Stimulated activated CD8-positive, alpha-beta memory T cell treated with anti-CD3 and anti-CD28 coated beads, Interleukin-4, amount 100 ng/mL, for 4 hours (primary cell): ENCODE measurements at places on chromosomes 5 and 9.

GRCh38 chr5:125326150-125326510 lies 579.7 kb upstream of the ZNF608 start:
- no peak for DNase-seq

DNA sequence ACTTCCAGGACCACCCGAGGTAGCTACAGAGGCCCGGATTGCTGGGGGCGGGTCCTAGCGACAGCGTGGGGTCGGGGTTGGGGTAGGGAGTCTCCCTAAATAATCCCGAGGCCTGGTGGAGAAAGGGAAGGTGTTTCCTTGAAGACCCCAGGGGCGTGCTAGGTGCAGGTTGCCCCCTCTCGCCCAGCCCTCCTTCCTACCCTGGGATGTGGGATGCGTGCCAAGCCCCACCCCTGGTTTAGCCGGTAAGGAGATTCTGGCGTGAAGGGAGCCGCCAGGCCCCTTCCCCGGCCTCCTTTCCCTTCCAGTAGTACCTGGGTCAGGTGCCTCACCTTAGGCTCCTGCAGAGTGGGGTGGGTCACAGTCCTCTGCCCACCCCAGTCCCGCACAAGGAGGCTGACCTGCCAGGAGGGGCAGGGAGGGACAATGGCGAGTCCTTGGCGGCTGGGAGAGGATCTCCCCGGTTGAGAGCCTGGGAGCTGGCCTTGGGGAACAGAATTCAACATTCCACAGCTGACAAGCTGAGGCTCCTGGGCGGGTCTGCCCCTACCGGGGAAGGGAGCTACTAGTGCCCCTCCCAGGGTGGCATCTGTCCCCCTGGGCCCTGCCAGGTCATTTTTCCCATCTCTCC lies 674 bp downstream of the TSPAN17 start:
- no peak for DNase-seq

GRCh38 chr5:154278186-154278585 lies 87.7 kb downstream of the GALNT10 start:
- DNase-seq: no peak

DNA sequence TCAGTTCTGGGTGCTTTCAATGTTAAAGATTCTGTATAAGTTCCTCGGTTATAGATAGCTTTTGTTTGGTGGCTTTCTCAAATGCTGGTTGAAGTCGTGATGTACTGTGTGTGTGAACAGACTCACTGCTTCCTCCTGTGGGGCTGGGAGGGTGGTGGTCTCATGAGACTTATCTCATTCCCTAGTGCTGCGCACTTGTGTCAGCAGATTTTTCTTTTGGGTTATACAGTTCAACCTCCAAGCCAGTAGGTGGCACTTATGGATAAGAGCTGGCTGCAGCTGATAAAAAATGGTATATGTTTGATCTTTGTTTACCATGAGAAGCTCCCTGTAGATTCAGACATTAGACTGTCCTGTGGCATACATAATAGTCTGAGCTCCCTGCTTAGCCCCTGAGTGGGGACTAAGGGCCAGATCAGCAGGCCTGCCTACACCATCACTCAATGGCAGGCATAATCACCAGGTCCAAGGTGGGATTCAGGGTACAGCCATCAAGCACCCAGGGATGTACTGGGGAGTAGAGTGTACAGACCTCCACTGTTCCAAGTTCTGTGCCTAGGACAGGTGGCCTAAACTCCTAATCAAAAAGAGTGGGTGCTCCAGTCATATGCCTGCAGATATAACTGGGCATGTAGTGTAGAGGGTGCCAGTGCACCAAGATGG lies 174.2 kb downstream of the OXCT1 start:
- no peak for DNase-seq

GRCh38 chr9:93320591-93321219 lies 130.8 kb upstream of the FAM120A start:
- DNase-seq: no peak

DNA sequence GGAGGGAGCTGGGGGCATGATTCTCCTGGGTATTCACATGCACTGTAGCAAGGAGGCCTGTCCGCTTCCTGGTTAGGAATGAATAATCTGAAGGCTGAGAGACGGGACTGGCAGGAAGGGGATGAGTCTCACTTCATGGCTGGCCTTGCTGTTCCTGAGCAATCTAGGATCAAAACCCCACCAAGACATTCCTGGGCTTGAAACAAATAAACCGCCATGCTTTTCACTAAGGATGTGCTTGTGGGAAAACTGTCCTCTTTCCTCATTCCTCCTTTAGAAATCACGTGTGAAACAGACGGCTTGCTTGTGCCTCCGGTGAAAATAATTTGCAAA lies 132.8 kb downstream of the MACROH2A1 start:
- no peak for DNase-seq

DNA sequence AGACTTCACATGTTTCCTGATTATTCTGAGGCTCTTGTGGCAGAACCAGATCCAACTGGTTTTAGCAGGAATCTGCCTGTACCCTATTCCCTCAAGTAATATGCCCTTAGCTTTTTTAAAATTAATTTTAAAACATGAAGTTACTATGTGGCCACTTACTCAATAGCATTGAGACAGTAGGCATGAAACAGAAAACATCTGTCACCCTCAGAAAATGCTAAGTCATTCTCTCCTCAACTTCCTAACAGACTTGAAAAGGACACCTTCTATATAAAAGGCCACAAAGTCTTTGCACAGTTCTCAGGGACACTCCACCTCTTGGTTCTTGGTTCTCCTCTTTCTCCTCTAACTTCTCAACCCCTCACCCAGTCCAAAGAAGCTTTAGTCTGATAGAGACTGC lies 277.8 kb downstream of the RAB3C start:
- DNase-seq: no peak

GRCh38 chr5:59356813-59357380 lies 536.6 kb downstream of the PDE4D start:
- DNase-seq: no peak

DNA sequence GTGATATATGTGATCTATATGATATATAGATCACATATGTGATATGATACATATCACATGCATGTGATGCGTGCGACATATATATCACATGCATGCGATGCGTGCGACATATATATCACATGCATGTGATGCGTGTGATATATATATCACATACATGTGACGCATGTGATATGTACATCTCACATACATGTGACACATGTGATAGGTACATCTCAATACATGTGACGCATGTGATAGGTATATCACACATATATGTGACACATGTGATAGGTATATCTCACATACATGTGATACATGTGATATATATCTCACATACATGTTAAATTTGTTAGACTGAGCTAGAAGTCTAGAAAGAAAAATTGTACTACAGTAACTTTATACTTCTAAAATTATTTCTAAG lies 1095.9 kb downstream of the EFNA5 start:
- DNase-seq: no peak

DNA sequence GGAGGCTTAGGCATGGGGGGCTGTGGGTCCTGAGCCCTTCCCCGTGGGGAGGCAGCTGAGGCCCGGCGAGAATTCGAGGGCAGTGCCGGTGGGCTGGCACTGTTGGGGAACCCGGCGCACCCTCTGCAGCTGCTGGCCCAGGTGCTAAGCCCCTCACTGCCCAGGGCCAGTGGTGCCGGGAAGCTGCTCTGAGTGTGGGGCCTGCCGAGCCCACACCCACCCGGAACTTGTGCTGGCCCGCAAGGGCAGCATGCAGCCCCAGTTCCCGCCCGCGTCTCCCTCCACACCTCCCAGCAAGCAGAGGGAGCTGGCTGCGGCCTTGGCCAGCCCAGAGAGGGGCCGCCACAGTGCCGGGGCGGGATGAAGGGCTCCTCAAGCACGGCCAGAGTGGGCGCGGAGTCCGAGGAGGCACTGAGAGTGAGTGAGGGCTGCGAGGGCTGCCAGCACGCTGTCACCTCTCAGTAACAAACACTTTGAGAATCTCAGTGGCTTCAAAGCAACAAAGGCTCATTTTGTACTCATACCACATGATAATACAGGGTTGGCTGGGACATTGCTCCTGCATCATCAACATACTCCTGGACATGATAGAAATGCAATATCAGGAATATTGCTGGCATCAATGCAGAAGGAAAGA lies 265.7 kb upstream of the ANKRD55 start:
- DNase-seq: no peak

DNA sequence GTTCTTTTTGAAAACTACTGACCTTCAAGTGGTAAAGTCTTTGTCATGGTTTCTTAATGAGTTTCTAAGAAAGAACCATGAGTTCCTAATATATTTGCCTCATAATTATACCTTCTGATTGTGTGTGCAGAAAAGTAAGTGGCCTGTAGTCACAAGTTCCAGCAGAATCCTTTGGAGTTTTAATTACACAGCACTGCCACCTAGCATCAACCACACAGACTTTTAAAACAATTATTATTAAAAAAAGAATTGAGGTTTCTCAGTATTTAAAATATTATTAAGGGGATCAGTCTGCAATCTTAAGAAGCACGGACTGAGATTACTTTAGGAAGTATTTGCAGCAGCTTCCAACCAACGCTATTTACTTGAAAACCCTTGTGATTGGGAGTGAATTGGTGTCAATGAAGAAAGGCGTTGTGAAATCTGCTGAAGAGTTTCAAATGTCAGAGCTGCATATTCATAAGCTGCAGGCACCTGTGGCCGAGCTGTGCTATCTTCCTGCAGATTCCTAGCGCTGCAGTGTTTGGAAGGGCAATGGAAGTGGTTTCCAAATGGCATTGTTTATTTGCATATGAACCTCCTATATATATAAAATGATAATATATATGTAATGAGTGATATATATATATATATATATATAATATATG lies 1074.2 kb upstream of the WWC1 start:
- DNase-seq: no peak

- no peak for DNase-seq
Observed at GRCh38 chr5:37834542-37835379, 5.1 kb downstream of the GDNF start.

DNA sequence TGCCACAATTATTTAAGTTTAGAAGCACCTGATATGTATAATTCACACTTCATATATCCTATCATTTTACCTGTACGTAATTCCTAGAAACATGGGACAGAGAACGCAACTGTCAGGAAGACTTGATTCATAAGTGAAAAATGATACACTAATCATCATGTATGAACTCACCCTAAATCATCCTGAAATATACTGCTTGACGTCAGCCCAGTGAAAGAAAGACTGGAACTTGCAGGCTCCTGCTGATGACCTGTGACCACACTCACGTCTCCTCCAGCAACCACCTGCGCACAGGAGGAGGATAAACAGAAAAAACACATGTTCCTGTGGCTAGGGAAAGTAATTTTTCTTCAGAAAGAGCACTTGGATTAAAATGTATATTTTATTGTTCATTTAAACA lies 169.7 kb downstream of the MPDZ start:
- DNase-seq: no peak

DNA sequence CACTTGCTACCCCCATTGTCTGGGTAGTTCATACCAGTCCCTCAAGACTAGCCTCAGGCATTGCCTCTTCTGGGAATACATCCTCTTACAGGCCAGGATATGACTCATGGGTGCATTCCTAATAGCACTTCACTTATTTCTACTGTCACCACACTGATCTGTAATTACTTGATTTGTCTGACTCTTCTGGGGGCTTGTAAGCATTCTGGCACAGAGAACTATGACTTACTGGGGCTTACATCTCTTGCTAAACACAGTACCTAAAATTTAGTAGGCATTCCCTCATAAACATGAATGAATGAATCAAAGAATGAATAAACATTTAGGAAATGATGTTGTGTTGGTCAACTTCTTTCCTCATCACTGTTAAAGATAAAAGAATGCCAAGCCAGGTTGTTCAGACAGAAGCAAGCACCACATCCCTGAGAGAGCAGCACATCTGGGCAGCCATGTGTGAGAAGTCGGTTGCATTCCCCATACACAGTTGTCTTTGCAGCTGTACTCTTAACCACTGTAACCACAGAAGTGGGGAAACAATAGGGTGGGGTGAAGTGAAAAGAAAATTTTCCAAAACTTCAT lies 27.6 kb downstream of the IL7R start:
- DNase-seq: no peak

- DNase-seq: no peak
Observed at GRCh38 chr5:5969942-5970483, 408.3 kb downstream of the MED10 start.

GRCh38 chr9:111366978-111367377 lies 37.0 kb upstream of the OR2K2 start:
- no peak for DNase-seq

- no peak for DNase-seq
Observed at GRCh38 chr9:38316166-38316780, 76.2 kb upstream of the ALDH1B1 start.

GRCh38 chr9:37715991-37716505 lies 37.6 kb upstream of the TRMT10B start:
- no peak for DNase-seq

GRCh38 chr5:82635561-82636288 lies 357.6 kb upstream of the RPS23 start:
- DNase-seq: no peak

DNA sequence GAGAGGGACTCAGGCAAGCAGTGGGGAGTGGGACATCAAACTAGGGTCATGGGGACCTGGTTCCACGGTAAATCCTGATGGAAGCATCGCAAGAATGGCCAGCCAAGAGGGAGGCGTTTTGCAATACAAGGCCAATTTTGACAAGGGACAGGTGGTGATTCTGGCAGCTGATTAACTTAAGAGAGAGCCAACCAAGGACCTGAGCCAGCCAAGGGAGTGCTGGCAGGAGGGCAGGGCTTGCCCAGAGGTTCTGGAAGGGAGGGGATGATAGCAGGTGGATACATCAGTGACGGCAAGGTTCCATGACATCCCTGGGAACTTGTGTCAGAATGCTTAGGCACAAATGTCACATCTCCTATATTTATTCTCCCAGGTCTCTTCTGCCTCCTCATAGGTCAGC lies 32.8 kb upstream of the PUM3 start:
- DNase-seq: no peak
